ENCODE measurements at places on chromosomes 4 and X.

DNA sequence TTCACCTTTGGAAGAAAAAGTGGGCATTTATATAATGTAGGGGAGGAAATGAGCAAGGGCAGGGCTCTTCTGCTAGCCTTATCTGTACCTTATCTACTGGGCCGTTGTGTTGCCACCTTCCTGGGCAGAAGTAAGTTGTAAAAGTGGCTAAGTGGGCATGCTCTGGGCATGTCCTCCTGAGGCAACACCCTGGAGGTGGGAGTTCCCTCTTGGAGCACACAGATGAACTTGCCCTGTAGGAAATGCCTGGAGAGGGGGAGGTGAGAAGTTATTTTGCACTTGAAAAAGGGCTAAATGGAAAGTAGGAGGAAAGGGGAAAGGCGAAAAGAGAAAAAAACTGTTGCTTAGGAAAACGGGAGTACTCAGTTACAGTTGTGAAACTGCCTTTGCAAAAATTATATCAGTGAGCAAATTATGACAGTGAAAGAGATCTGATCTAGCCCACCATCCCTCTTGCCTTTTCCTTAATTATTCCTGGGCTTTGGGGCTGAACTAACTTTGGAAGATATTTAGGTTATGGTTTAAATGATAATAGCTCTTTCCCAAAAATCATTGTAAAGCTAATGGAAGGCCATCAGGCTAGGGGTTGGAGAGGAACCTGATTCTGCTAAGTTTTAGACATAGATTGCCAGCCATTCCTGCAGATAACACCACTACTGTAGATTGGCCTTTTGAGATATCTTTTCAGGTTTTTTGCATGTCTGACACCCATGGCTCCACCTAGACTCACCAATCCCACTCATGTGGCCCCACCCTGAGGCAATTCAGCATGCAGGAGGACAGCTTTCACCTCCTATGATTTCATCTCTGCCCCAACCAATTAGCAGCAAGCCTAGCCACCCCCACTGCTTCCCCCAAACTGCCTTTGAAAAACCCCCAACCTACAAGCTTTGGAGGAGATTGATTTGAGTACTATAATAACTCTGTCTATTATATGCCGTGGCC is 20.5 kb upstream of the ZNF81 start:
- DNase-seq: peak; percentile 13

- no peak for DNase-seq
Measured at GRCh38 chr4:154009191-154009590, 220.3 kb upstream of the SFRP2 start.

GRCh38 chr4:90028460-90028859 is 98.7 kb upstream of the CCSER1 start:
- DNase-seq: no peak

GRCh38 chr4:126871810-126872209 is 760.9 kb upstream of the INTU start:
- DNase-seq: no peak

DNA sequence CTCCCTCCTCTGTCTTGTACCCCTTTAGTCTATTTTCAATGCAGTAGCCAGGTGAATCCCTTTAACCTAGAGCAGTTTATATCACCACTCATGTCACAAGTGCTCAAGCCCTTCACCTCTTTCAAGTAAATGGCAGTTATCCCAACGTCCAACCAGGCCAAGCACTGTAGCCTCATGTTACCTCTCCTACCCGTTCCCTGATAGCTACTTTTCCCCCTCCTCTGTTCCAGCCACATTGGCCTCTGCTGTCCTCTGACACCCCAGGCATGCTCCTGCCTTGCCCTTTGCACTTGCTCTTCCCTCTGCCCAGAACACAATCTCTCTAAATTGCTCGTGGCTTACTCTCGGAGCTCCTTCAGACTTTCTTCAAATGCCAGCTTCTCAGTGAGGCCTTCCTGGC is 15.2 kb downstream of the GUCY1B1 start:
- DNase-seq: no peak

DNA sequence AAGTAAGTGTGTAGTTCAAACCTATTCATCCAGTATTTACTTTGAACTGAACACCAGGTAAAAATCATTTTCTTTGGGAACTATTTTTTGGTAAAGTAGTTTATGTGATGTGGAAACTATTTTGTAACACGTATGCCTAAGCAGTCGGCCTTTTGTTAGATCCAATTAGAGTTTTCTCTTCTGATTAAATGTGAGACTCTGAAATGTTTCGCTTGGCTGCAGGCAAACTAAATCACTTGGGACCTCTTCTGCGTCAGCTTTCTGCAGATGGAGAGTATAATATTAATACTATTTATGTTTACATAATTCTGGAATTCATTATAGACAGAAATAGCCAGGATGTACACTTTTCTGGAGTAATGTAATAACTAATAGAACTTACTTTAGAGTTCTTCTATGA is 46.9 kb downstream of the BMPR1B start:
- no peak for DNase-seq

GRCh38 chrX:108090491-108091263 is 665 bp downstream of the PSMD10 start:
- no peak for DNase-seq

GRCh38 chr4:139329665-139330200 is 27.5 kb upstream of the NDUFC1 start:
- no peak for DNase-seq

- DNase-seq: no peak
Measured at GRCh38 chr4:76339364-76339763, 32.8 kb downstream of the STBD1 start.

DNA sequence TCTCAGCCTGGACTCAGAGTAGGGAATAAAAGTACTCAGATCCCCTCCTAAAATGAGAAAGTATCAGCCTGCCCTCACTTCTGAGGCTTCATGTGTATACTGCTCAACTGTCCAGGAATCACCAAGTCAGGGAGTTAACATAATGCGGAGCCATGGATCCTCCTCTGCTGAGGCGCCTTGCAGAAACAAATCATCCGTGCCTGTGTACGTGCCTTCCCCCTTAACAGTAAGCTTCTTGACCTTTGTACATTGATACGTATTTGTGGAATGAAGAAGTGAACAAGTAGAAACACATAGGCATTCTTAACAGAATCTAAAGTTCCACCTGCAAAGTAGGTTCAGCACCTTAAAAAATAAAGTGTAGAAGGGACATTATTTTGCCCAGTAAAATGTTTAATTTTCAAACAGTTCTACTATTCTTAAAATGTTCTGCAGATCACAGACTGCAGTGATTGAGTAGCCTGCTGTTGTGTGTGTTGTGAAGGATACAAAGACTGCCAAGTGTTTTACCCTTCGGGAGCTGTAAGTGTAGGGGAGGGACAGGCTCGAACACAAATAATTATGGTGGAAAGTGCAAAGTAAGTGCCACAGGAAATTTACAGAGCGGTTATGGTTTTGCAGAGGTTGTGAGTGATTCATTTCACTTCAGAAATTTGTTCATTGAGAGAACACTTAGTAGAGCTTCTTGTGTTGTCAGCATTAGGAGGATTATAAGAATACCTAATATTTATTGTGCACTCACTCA is 61.9 kb downstream of the ARHGAP10 start:
- no peak for DNase-seq

GRCh38 chr4:87391576-87392054 is 627 bp upstream of the HSD17B11 start:
- DNase-seq: no peak

DNA sequence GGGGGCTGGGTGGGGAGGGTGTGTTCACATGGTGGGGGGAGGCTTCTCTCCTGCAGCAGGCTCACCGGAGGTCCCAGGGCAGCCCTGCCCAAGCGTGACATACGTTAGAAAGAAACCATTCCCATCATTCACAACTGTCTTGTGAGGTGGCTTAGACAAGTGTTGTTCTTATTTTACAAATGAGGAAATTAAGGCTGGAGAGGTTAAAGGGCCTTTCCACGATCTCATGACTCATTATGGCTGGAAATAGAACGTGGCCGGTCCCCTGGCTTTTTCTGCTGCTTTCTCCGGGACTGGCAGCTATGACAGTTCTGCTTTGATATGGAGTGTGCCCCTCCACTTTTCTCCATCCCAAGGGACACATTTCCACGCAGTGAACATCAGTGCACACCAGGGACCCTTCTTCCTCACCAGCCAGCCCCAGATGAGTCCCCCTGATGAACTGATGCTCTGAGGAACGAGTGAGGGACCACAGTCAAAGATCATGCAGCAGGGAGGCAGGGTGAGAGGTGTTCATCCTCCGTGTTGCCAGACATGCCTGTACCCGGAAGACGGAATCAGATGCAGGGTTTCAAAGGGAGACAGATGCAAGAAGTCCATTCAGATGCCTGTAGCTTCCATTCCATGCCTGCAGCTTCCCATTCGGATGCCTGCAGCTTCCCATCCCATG is 64.0 kb upstream of the ACSL1 start:
- no peak for DNase-seq
